ENCODE measurements at places on chromosomes 11 and 22. TPM values are rescaled to one million over a fixed set of nuclear protein-coding genes. Genes with fewer than 3 reads are reported as not detected.

Gene SCN4B
- total RNA-seq, result 0.19 TPM

Gene VWA5A
- 15.9 TPM for total RNA-seq

Gene THAP7
- total RNA-seq, result 25.3 TPM

Gene BTBD18
- total RNA-seq, result not detected

Gene MUC15
- not detected for total RNA-seq

Gene TMEM86A
- 3.1 TPM for total RNA-seq

Gene CBLIF
- total RNA-seq, result not detected

Gene GLB1L2
- total RNA-seq, result 1.7 TPM

Gene ZNF214
- total RNA-seq, result 1.00 TPM
